ENCODE measurements at places on chromosomes 3 and 15.

DNA sequence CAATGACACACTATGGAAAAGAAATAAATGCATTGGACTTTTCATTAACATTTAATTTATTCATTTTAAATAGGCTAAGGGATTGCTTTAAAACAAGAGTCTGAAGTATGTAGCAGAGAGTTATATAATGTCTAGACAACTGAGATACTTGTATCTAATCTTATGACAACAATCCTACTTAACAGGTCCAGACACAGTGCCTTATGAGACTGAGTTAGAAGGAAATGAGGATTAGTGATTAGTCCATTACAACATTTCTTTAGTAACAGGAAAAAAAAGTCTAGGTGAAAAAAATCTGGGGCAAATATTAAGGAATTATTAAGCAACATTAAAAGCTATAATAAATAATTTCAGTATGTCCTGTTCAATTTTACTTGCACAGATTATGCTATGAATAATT, 140.6 kb downstream of the MEIS2 start:
- no peak for ATAC-seq

- no peak for ATAC-seq
Observed at GRCh38 chr15:40467261-40467615, 3.5 kb upstream of the CHST14 start.

GRCh38 chr3:61872077-61872706, 310.8 kb downstream of the PTPRG start:
- no peak for ATAC-seq

- ATAC-seq: no peak
Observed at GRCh38 chr15:42147431-42147735, 9.1 kb downstream of the PLA2G4F start.

- no peak for ATAC-seq
Observed at GRCh38 chr3:181698263-181698954, 13.3 kb upstream of the SOX2 start.

DNA sequence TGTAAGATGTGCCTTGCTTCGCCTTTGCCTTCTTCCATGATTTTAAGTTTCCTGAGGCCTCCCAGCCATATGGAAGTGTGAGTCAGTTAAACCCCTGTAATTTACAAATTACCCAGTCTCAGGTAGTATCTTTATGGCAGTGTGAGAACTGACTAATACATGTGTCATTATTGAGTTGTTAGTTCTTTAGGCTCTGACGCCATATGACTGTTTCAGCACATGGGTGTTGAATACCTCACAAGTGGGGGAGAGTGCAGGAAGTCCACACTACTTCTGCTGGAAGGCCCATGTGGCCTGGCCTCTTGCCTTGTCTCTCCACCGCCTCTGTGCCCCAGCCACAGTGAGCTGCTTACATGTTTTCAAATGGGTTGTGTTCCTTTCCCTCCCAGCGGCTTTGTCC, 28.5 kb downstream of the MFSD1 start:
- ATAC-seq: no peak

DNA sequence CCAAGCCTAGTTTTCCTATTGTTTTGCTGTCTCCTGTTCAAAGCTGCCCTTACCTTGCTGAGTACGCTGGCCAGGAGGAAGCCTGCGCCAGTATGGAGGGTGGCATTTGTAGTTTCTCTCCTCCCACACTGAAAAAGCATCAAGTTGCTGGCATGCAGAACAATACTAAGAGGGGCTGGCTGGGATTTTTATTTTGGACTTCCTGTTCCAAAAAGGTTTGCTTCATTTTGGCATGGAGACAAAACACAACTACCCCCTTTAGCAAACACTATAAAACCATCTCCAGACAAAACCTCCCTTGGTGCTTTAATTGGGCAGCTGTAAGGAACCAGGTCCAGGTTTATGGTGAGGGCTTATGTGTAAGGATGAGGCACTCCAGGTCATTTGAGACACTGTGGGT, 457.6 kb downstream of the PDCD6IP start:
- no peak for ATAC-seq

DNA sequence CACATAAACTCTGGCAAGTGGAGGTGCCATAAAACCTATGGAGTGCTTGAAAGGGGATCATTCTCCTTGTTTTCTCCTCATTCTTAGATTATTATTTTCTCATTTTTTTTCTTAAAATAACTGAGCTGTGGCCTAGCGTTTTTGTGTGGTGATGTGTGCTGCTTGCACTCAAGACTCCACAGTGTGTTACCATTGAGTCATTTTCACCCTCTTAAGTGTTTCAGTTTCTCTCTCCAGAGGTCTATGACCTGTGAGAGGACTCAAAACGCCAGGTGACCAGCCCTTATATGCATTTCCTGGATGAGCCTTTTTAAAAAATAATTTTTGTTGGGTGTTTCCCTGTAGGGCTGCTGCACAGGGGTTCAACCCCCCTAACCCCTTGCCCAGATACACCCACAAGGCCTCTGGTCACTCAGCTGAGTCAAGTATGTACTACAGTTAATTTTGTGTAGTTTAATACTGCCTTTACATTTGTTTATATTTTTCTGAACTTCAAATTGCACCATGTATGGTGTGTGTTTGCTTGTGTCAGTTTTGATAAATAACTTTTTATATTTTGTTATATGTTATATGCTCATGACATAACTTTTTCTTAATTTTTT, 15.4 kb upstream of the BTLA start:
- ATAC-seq: no peak

GRCh38 chr3:48990636-48991469, 812 bp downstream of the P4HTM start:
- ATAC-seq: peak; percentile 3

- ATAC-seq: no peak
Observed at GRCh38 chr3:36461597-36461996, 81.3 kb downstream of the STAC start.

DNA sequence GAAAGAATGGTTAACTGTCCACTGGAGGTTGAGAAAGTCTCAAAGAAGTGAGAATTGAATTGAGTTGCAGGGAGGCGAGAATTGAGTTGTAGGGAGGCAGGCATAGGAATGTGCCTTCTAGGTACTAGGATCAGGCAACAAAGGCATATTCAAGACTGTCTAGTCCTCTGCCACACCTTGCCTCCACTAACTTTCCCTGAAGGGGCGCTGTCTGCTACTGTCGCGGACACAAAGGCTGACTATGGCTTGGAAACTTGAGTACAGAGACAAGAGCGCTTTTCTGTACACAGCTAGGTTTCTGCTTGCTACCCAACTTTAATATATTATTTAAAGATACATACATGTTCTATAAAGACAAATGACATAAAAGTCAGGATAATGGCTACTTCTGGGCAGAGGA, 10.4 kb upstream of the FBXL22 start:
- ATAC-seq: no peak

DNA sequence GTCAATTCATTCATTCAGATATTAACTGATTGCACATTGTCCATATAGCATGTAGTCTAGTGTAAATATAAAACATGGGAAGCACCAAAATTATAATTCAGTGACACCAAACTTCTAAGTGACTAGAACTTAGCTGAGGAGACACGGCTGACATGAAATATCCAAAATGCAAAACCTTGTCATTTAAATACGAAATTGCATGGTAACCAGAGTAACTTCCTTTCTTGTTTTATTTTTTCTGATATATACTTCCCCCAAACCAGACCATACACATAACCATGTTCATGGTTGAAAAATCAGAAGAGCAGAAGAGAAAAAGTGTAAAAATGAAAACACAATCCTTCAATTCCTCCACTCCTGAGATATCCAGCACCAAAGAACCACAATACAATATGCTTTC, 38.0 kb downstream of the CBLB start:
- ATAC-seq: no peak

All from motor neuron (in vitro differentiated cells).